Activated T-cell treated with anti-CD3 and anti-CD28 coated beads for 4 hours (primary cell): ENCODE measurements at places on chromosomes 5 and 9.

DNA sequence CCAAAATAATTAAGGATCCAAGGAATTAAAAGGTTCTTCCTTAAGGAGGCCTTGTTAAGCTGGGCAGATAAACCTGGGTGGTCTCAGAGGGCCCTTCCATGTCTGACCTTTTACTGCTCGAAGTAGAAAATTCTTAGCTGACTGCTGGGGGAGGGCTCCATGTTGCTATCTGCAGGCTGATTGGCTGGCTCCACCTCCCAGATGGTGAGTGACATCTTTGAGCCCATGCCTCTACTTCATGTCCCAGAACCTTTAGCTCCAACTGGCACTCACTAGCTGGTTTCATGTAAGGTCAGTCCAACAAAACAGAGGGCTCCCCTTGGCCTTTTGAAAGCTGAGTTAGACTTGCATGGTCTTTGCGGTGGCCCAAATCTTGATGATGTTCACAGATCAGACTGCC, 188.2 kb downstream of the PAX5 start:
- DNase-seq: no peak

GRCh38 chr5:180604271-180604670, 13.0 kb upstream of the SCGB3A1 start:
- DNase-seq: no peak

GRCh38 chr9:131358556-131358955, 35.3 kb upstream of the PRRC2B start:
- no peak for DNase-seq

- no peak for DNase-seq
Observed at GRCh38 chr5:110517396-110517795, 209.1 kb downstream of the TMEM232 start.

- no peak for DNase-seq
Observed at GRCh38 chr9:115165233-115165632, 47.3 kb upstream of the TNC start.

- no peak for DNase-seq
Observed at GRCh38 chr5:117590944-117591343, 1016.3 kb upstream of the SEMA6A start.

- DNase-seq: no peak
Observed at GRCh38 chr5:168916852-168917251, 337.7 kb upstream of the PANK3 start.

GRCh38 chr9:22117511-22118384, 108.6 kb upstream of the CDKN2B start:
- DNase-seq: no peak

DNA sequence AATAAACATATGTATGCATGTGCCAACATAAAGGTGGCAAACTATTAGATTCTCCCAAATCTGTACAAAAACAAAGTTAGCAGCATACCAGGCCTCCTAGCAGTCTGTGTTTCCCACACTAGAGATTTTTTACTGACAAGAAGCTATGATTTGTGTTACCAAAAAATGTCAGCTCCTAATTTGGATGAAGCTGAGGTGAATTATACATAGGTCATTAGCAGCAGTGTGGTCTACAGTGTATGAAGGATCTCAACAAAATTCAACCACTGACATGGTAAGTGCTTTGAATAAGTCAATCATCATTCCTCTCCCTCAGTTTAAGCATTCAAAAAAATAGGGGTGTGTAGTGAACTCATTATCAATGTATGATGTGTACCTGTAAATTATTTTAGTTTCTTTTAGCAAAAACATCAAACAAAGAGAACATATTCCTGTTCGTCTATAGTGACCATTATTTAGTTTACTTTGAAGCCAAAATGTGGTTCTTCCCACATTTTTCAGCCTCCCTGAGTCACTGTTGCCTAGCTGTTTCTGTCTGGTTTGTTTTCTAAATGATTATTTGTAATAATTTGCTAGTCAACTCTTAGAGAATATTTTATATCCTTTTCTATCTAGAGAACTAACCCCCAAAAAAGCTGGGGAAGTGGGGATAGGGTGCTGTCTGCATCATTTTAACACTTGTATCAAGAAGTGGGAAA, 52.1 kb upstream of the RGMB start:
- DNase-seq: no peak

GRCh38 chr5:15450949-15451348, 49.0 kb upstream of the FBXL7 start:
- DNase-seq: no peak

DNA sequence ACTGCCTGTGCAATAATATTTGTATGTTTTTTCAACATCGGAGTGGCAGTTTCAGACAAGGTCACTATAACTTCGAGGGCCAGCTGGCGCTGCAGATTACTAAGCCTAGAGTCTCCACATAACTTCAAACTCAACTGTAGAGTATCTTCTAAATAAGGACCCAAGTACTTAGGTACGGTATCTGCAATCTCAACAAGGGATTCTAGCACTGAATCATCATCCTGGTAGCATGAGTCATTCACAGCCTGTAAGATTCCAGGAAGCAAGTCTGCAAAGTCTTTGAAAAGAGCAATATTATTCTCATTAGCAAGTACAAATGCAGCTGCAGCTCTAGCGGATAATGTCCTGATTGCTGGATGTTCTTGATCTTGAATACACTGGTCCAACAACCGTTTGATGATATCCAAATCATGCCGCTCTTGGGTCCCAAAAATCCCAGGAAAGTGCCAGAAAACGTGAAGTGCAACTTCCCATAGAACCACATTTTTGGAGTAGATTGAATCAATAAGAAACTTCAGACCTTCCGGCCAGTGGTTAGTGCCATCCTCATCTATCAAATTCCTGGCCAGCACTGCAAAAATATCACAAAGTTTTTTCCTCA, 654 bp downstream of the RANBP6 start:
- no peak for DNase-seq

- peak; percentile 42 for DNase-seq
Observed at GRCh38 chr5:108749128-108749861, 1.6 kb downstream of the FER start.
